ENCODE measurements at places on chromosomes 5 and 9. TPM values are rescaled to one million over a fixed set of nuclear protein-coding genes. Genes with fewer than 3 reads are reported as not detected.

The MYORG gene
- total RNA-seq = 1.2 TPM

The PCDHB5 gene
- 0.50 TPM for total RNA-seq

The C5orf52 gene
- not detected for total RNA-seq

The KCTD16 gene
- total RNA-seq = 1.00 TPM

The EEIG1 gene
- 10.2 TPM for total RNA-seq

All from uterine smooth muscle cell (primary cell).